Stimulated activated CD8-positive, alpha-beta memory T cell treated with anti-CD3 and anti-CD28 coated beads, Interleukin-2, amount 100 ng/mL, for 1 hour (primary cell): ENCODE measurements at places on chromosomes 5 and 9.

GRCh38 chr5:113606298-113607134 is 93.0 kb downstream of the YTHDC2 start:
- DNase-seq: no peak

GRCh38 chr5:138925090-138925635 is 50.0 kb upstream of the LRRTM2 start:
- DNase-seq: no peak

DNA sequence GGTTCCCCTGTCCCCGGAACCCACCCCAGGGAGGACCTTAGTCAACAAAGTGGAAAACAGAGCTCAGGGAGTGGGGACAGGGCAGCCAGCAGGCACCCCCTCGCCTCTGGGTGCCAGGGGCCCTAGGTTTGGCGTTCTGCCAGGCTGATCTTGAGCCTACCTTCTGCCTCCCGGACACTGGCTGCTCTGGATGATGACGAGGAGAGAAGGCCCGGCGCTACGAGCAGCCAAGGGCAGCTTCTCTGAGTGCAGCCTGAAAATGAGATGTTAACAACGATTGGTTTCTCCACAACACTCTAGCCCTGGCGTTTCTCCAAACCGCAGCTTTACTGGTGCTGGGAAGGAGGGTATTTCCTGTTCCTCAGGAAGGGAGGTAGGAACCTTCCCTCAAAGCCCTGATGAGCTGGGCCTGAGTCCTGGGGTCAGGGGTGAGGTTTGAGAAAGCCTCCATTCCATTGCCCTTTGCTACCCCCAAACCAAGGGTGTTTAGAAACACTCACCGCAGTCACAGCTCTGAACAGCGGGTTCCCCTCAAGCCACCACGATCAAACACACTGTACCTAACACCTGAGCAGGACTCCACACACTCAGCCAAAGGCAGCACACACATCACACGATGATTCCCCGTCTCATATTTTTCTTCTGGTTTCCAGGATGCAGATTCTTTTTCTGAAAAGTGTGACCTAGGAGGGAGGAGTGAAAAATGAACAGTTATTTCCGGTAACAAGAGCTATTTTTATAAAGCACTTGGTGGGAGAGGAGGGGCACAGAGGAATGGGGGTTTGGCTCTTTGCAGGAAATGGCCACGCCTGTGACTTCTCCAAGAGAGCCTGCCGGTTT is at the start of gene STING1:
Gene STING1, minus strand, starts transcription at position 709 of the 840 bp plus-strand sequence. CDS start 1,054 bp downstream, outside the sequence.
- peak; percentile 26 for DNase-seq

GRCh38 chr5:149828161-149829011 is 98.3 kb downstream of the PPARGC1B start:
- DNase-seq: peak; percentile 72

DNA sequence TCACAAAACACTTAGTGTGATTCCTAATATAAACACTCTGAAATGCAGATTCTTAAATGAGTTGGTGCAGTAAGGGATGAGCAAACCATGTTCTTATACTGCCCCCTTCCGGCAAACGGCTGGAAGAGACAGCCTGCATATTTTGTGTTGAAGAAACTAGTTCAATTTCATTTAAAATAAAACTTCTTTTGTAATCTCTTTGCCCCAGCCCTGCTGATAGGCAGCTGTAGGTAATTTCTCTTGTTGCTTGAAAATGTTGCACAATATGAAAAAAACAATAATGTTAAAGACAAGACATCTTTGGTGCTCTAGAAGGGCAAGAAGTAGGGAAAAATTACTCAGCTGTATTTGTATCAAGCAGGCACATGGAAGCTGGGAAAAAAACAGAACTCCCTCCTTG is 89.7 kb upstream of the CCNG1 start:
- DNase-seq: no peak

GRCh38 chr5:39299962-39300361 is 64.3 kb downstream of the C9 start:
- no peak for DNase-seq

DNA sequence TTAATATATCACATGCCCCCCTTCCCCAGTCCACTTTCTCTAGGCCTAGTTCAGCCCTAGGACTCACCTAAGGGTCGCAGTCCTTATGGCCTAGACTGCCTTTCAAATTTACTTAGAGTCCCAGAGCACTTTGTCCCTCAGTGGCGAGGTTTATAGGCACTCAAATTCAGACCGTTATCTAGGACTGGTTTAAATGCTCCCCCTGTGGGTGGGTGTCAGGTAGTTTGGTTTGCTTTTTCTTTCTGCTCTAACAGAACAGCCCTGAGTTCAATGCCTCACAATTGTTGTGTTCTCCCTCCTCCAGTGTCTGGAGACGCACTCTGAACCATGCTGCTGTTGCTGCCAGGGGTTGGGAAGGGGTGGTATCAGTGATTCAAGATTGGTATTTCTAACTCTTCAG is 317.1 kb downstream of the MAT2B start:
- no peak for DNase-seq

- no peak for DNase-seq
Measured at GRCh38 chr9:24293386-24293785, 252.3 kb downstream of the IZUMO3 start.

DNA sequence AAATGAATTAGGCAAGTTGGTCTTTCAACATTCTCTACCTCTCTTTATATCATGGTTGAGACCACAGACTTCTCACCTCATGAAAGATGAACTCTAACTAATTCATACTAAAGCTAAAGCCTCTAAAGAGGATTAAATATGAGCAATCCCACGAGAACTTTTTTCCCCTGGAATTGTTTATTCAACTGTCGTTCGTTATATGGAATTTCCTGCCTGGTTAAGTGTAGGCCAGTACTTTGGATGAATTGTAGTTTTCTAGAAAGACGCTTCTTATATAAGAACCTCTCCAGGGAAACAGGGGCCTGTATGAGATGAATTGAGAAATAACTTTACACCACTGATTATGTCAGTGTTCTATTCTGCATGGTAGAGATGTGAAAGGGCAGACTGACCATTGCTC is 42.9 kb downstream of the PDCD1LG2 start:
- no peak for DNase-seq
